ENCODE measurements at places on chromosomes 7 and 10. TPM values are rescaled to one million over a fixed set of nuclear protein-coding genes. Genes with fewer than 3 reads are reported as not detected.
A peak's percentile ranks its signal among the peaks of the same experiment; 100 is the strongest.

DNA sequence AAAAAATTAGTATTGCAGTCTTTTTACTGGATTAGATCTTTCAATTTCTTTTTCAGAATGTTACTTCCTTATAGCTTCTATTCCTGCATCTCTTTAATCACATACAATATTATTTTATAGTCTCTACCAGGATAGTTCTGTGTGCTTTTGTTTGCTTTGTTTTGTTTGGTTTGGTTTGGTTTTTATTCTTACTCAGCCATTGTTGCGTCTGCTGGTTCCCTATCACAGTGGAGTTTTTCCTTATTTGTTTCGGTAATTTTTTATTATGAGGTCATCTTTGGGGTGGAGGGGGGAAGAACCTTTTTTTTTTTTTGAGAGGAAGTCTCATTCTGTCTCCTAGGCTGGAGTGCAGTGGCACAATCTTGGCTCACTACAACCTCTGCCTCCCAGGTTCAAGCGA lies 9.0 kb upstream of the BAIAP2L1 start:
- peaks cover 3% of the 10 kb centered on the region for H3K27me3 ChIP-seq
- no peak overlapping the region for H3K4me3 ChIP-seq
- no peaks in the 10 kb centered on the region for H3K4me1 ChIP-seq

DNA sequence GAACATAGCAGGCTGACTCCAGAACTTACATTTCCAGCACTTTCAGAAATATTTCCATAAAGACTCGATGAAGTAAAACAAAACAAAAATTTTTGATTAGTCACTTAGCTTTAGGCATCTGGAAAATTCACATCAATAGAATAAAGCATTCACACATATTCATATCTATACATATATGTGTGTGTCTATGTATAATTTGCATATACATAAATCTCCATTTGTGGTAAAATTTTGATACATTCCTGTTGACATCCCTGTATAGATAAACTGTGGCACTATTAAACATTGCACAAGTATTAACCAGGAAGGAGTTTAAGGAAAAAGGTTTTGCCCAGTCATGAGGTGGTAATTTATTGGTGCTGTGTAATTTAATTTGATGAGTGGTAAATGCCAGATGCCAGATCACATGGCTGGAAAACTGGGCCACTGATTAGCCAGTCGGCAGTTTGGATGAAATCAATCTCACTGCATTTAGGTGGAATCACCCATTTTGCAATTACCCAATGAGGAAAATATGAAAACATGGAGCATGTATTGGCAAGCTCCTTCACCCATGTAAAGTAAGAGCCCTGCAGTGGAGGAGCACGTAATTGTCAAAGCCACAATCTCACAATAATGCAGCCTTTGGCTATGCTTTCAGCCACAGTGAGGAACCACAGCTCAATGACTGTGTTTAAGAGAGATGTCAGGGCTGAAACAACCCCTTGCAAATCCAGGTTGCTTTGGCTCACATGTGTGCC lies 294.6 kb downstream of the RNLS start:
- H3K4me3 ChIP-seq: no peak overlapping the region
- no peaks in the 10 kb centered on the region for H3K4me1 ChIP-seq
- no peak overlapping the region for H3K27ac ChIP-seq
- no peak for DNase-seq

DNA sequence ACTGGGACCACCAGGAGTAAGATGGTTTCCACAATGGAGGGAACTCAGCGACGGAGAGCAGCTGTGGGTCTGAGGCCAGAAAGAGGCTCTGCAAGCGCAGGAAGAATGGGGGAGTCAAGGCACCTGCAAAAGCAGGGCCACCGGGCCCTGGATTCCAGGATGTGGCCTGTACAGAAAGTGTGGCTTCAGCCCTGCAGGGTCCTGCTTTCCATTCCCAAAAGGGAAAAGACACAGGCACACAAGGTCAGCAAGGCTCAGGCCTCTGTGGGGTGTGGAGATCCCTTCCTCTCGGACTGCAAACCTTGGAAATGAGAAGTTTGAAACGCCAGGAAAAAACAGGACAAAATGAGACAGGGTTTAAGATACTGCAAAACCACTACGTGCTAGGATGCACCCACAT lies 232.5 kb downstream of the TNS3 start:
- no peak for DNase-seq
- H3K4me1 ChIP-seq: peaks cover 58% of the 10 kb centered on the region
- no peaks in the 10 kb centered on the region for H3K27me3 ChIP-seq

DNA sequence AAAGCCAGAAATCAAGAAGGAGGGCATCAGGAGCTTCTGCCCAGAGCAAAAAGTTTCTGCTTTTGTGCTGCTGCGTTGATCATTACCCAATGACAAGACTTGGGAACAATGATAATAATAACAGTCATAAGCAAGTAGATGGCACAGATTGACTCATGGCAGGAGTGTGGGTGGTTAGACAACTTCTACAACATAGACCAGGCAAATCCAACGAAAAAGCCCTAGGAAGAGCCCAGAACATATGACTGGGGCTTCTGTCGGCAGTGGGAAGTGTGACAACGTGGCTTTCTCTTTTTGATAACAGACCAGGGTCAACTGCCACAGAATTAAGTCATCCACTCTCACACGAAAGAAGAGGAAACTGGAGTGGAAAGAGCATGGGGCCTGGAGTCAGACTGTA lies 85.4 kb upstream of the TRIL start:
- no peaks in the 10 kb centered on the region for H3K27me3 ChIP-seq
- H3K4me3 ChIP-seq: no peak overlapping the region
- H3K27ac ChIP-seq: no peak overlapping the region
- no peaks in the 10 kb centered on the region for H3K36me3 ChIP-seq
- DNase-seq: no peak
- H3K4me1 ChIP-seq: peaks cover 3% of the 10 kb centered on the region

DNA sequence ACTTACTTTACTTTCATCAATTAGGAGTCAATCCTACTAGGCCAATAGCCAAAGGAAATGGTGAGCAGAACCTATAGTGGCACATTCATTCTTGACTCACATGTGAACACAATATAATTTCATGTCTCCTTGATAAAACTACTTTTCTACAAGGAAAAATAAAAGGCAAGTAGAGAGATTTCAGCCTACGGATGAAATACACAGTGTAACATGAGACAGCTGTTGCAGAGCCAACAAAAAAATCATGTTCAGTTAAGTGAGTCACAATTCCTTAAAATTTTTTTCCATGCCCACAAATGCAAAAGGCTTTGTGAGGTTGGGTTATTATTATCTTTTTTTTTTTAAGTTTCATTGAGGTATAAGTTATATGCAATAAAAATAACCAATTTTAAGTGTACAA lies 54.8 kb downstream of the GPR141 start:
- H3K27me3 ChIP-seq: no peaks in the 10 kb centered on the region
- no peak for DNase-seq
- no peaks in the 10 kb centered on the region for H3K4me1 ChIP-seq
- no peak overlapping the region for H3K4me3 ChIP-seq
- no peaks in the 10 kb centered on the region for H3K36me3 ChIP-seq

GRCh38 chr10:88262591-88263234 lies 320.4 kb downstream of the RNLS start:
- DNase-seq: no peak
- no peaks in the 10 kb centered on the region for H3K36me3 ChIP-seq
- H3K4me1 ChIP-seq: no peaks in the 10 kb centered on the region
- no peaks in the 10 kb centered on the region for H3K27me3 ChIP-seq
- H3K27ac ChIP-seq: no peak overlapping the region

GRCh38 chr7:22460363-22460988 lies 39.5 kb downstream of the STEAP1B start:
- H3K27me3 ChIP-seq: no peaks in the 10 kb centered on the region
- DNase-seq: no peak
- no peaks in the 10 kb centered on the region for H3K36me3 ChIP-seq
- no peak overlapping the region for H3K27ac ChIP-seq
- H3K4me3 ChIP-seq: no peak overlapping the region

GRCh38 chr7:27802999-27803398 lies 63.0 kb downstream of the TAX1BP1 start:
- H3K27ac ChIP-seq: no peak overlapping the region
- no peak overlapping the region for H3K4me3 ChIP-seq
- no peaks in the 10 kb centered on the region for H3K27me3 ChIP-seq
- no peaks in the 10 kb centered on the region for H3K4me1 ChIP-seq
- peaks cover 7% of the 10 kb centered on the region for H3K36me3 ChIP-seq

GRCh38 chr7:1083729-1084657 lies 3.9 kb upstream of the GPER1 start:
- H3K4me1 ChIP-seq: peaks cover 86% of the 10 kb centered on the region
- no peak overlapping the region for H3K4me3 ChIP-seq
- DNase-seq: no peak

DNA sequence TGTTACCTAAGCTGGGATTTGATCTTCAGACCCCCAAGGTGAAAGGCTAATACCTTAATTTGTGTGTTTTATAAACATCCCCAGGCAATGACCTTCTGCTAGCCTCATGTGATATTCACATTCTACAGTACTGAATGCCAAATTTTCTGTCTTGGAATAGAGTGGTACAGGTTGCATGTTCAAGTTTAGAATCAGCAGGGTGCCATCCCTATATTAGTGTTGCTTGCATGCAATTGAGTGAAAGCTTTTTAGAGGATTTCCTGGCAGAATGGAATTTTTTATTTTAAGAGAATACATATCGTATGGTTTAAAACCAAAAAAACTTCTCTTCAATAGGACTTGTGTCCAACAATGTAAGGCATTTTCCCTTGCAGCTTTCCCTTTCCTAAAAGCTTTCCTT lies 107.3 kb downstream of the LRMDA start:
- no peaks in the 10 kb centered on the region for H3K27me3 ChIP-seq
- H3K27ac ChIP-seq: no peak overlapping the region
- no peak overlapping the region for H3K4me3 ChIP-seq
- peaks cover 5% of the 10 kb centered on the region for H3K4me1 ChIP-seq

- H3K27ac ChIP-seq: peak within 1 kb of the TSS; percentile 47
- peak; percentile 73 for DNase-seq
These were observed at the start of gene MGMT for GRCh38 chr10:129466703-129467358. Gene MGMT, plus strand, starts transcription at chr10:129467241.

- H3K27ac ChIP-seq: no peak overlapping the region
- H3K4me3 ChIP-seq: no peak overlapping the region
- no peak for DNase-seq
- H3K36me3 ChIP-seq: no peaks in the 10 kb centered on the region
These were observed 34.8 kb upstream of the JAKMIP3 start for GRCh38 chr10:132030898-132031463.

- H3K36me3 ChIP-seq: no peaks in the 10 kb centered on the region
- no peak overlapping the region for H3K27ac ChIP-seq
- DNase-seq: no peak
- H3K4me1 ChIP-seq: peaks cover 18% of the 10 kb centered on the region
- H3K4me3 ChIP-seq: no peak overlapping the region
- no peaks in the 10 kb centered on the region for H3K27me3 ChIP-seq
These were observed 3.5 kb downstream of the RHOBTB1 start for GRCh38 chr10:60940446-60940845.

- no peaks in the 10 kb centered on the region for H3K27me3 ChIP-seq
- no peaks in the 10 kb centered on the region for H3K4me1 ChIP-seq
- H3K27ac ChIP-seq: no peak overlapping the region
- H3K4me3 ChIP-seq: no peak overlapping the region
- DNase-seq: peak; percentile 25
These were observed 409.2 kb downstream of the NRG3 start for GRCh38 chr10:82284180-82284579.

Gene NAT16
- 0.61 TPM for total RNA-seq

Gene SH2B2
- total RNA-seq: 4.1 TPM

Gene ELFN1
- 7.8 TPM for total RNA-seq

Gene OR13A1
- 0.20 TPM for total RNA-seq

Gene PKD1L1
- 0.44 TPM for total RNA-seq

Gene PCGF5
- 48.7 TPM for total RNA-seq

Gene EIF4H
- 176 TPM for total RNA-seq

Gene FAM241B
- total RNA-seq: 5.1 TPM

Measured in spinal cord (tissue), 10 donors.